ENCODE measurements at places on chromosomes 7 and 10. TPM values are rescaled to one million over a fixed set of nuclear protein-coding genes. Genes with fewer than 3 reads are reported as not detected.
A peak's percentile ranks its signal among the peaks of the same experiment; 100 is the strongest.

Gene MORN4
- total RNA-seq: 7.5 TPM

Gene CNPY1
- total RNA-seq: 0.31 TPM

Gene NRF1
- 41.6 TPM for total RNA-seq

Gene RPEL1
- total RNA-seq: not detected

Gene NUTM2D
- 10.3 TPM for total RNA-seq

DNA sequence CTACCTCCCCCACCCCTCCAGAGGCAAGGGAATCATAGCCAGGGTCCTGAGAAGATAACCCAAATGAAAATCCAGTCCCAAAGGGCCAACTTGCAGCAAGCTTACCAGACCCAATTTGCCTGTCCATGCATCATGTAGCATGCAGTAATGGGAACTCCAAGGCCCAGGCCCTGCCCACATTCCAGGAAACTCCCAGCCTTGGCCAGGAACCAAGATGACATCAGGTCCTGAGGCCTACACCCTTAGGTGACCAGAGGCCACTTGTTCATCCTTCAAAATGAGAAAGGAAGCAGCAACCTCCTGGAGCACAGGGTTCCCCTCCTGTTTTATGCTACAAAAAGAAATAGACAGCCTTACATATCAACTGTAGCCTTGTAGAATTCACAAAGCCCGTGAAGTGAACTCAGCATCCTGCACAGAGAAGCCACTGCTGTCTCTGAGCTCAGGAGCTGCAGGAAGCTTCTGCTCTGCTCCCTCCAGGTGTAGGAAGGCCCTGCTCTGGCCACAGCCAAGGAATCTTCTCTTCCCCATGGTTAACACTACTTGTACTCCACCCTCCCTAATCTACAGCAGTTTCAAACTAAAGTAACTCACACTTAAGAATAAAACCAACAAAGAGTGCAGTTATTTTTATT is 30.3 kb upstream of the GRB10 start:
- peak; percentile 72 for DNase-seq

- no peak for DNase-seq
These were observed 42.8 kb downstream of the ARHGAP21 start for GRCh38 chr10:24680647-24681524.

DNA sequence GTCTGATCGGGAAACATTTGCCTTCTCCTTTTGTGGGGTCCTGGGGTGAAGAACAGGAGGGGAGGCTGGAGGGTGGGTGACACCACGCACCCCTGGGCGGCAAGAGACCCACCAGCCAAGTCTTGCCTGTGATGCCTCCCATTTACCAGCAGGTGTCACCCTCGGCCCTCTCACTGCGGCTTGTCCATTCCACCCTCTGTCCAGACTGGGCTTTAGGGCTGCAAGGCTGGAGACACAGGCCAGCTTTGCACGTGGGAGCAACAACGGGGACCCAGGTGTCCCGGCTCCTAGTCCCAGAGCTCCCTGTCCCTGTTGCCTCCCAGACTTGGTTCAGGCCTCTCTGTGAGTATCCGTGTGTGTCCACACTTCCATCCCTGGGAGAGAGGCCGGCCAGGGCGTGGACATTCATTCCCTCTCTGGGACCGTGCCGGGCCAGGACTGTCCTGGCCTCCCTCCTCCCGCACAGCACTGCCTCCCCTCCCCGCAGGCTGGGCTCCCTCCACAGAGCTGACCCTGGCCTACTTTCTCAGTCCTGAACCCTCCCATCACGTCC is 36.2 kb upstream of the GTF2IRD1 start:
- DNase-seq: peak; percentile 76

DNA sequence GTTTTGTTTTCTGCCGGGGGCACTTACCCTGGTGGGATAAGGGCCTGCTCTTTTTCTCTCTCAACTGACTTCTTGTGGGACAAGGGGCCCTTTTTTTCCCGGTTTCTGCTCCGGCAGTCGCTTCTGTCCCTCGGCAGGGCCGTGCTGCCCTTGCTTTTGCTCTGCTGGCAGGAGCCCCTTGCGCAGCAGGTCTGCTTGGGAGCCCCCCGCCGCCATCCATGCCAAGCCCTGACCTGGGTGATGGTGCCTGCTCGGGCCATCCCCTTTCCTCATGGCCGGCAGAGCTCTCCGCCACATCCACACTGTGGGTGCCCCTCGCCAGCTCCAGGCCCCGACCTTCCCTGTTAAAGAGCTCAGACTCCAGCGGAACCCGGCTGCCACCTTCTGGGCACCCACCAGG is 47.0 kb upstream of the ZNF32 start:
- DNase-seq: no peak

GRCh38 chr7:130272381-130273080 is 5.9 kb downstream of the CPA2 start:
- no peak for DNase-seq

GRCh38 chr7:45984386-45985295 is 63.6 kb upstream of the IGFBP3 start:
- no peak for DNase-seq

DNA sequence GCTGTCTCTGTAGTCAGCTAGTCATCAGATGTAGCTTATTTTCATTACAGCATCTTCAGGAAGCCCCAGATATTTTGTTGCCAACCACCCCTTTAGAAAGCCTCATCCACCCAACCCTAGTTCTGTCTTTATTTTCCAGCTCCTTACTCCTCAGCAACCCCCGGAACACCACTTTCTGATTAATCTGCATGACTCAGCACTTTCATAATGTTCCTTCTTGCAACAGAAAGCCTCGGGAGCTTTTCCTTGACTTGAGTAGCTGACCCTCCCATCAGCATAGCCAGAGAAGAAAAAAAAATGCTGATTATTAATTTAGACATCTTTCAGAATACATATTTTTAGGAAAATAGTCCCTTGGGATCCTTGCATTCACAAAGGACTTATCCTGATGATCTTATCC is 244.0 kb upstream of the CXCL12 start:
- no peak for DNase-seq

DNA sequence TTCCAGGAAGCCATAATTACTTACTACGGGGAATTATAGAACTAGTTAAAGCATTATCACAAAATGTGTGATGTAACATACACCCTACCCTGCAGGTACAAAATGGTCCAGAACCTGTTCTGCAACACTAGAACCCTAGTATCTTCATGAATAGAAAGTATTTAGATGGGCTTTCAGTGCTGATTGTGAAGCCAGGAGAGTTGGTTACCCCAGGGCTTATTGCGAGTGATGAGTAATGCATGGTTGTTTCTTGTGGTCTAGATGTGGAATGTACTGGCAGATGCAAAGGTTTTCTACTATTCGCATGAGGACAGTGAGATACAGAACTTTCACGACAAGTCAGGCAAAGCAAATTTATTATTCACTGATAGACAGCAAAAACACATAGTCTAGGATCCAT is 33.6 kb upstream of the AGR3 start:
- DNase-seq: no peak

DNA sequence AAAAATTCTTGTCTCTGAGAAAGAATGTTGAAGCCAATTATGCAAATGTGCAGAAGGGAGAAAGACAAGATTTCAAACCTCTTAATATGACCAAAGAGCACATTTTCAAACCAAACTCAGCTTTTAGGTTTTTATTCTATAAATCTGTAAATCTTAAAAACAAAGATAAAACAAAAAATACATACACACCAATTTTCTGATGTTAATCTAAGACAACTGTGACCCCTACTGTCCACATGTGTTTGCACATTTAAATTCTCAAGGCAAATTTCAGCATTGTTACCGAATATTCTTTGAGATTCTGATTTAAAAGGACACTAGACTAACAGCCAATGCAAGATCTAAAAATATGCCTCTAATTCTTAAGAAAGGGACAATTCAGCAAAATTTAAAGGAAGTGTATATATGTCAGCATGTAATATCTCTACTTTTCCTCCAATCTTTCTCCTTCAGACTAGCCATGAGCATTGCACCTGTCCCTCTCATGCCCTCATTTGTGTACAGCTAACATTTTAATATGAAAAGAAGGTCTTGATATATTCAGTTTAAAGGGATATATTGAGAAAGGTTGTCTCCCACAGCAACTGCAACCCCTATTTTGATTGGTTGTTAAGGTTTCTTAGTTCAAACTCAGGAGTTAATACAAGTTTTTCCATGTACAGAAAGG is 417.9 kb downstream of the IPMK start:
- DNase-seq: no peak

GRCh38 chr7:151244196-151244840 is 4.2 kb downstream of the SMARCD3 start:
- DNase-seq: peak; percentile 68
